ENCODE measurements at places on chromosomes 13 and 19. TPM values are rescaled to one million over a fixed set of nuclear protein-coding genes. Genes with fewer than 3 reads are reported as not detected.

KLK12 gene
- not detected for polyA plus RNA-seq

ZNF805 gene
- 0.88 TPM for polyA plus RNA-seq

ZNF229 gene
- 2.6 TPM for polyA plus RNA-seq

CYP4F12 gene
- polyA plus RNA-seq: 1.7 TPM

ZNF439 gene
- 15.4 TPM for polyA plus RNA-seq

LHB gene
- polyA plus RNA-seq: not detected

ANKRD24 gene
- 0.66 TPM for polyA plus RNA-seq

LGALS14 gene
- not detected for polyA plus RNA-seq

DNA sequence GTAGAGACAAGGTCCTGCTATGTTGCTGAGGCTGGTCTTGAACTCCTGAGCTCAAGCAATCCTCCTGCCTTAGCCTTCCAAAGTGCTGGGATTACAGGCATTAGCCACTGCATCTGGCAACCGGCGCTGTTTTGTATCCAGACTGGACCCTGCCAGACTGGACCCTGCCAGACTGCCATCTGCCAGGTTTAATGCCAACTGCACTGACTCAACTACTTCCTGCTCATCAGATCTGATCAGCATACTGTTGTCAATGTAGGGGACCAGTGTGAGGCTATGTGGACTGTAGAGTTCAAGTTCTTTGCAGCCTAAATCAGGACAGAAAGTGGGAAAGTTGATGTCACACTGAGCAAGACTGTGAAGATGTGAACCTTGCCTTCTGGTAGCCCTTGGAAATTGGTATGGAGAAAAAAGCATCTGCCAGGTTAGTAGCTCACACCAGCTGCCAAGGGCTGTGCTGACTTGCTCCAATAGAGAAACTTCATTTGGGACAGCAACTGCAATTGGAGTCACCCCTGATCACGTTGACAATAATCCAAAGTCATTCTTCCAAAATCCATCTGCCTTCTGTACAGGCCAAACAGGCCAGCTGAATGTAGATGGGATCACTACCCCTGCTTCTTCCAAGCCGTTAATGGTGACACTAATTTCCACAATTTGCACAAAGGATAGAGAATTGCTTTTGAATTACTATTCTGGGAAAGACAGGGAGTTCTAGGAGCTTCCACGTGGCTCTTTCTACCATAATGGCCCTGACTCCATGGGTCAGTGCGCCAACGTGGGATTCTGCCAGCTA lies 36.8 kb upstream of the ATP1A3 start:
- DNase-seq: no peak

- DNase-seq: no peak
Observed at GRCh38 chr13:81697826-81698225, 1356.9 kb upstream of the SPRY2 start.

GRCh38 chr13:87535911-87536310 lies 135.3 kb upstream of the SLITRK5 start:
- no peak for DNase-seq

DNA sequence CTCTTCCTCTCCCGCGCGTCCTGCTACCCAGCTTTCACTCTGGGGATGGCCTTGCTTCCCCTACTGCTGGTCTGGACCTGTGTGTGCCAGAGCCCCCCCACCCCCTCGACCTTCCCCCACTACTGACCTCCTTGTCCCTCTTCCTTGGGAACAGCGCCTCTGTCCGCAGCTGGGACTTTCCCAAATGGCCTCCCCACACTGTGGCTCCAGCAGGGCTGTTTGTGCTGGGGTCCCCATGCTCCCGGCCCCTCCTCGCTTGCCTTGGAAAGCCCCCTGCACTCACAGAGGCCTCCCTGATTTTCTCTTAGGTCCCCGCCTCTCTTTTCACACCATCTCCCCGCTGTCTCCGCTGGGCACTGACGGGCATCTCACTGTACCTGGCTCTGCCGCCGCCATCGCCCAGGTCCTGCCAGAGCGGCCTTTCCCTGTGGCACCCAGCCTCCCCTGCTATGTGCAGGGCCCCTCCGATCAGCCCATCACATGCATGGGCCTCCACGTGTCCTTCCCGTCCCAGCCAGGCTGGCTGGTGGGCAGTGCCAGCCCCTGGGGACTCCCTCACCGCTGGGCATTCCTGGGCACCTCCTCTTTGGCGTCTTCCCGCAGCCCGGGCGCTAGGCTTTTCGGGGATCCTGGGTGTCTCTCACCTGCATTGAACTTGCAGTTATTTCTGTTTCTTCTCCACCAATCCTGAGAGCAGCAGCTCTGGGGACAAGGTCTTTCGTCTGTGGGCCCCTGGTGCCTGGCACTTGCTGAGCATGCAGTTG lies 118.7 kb downstream of the ATP11A start:
- DNase-seq: no peak

GRCh38 chr13:87120476-87120875 lies 550.7 kb upstream of the SLITRK5 start:
- no peak for DNase-seq

- DNase-seq: no peak
Observed at GRCh38 chr19:5472286-5472685, 17.1 kb downstream of the ZNRF4 start.

DNA sequence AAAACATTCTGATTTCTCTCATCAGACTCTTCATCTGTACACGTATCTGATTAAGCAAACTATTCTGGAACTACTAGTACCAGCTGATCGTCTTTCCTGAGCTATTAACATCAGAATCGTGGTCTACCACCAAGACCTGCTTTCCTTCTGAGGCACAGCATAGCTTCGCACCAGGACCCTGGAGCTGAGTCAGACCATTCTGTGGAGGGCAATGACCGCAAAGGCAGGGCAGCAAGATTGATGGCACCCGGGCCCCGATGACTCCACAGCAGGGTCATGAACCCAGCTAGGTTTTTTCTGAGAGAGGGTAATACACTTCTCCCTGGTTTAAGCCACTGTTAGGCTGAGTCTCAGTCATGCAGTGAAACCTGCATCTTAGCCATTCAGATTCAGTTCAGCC lies 158.7 kb upstream of the GPR12 start:
- no peak for DNase-seq

DNA sequence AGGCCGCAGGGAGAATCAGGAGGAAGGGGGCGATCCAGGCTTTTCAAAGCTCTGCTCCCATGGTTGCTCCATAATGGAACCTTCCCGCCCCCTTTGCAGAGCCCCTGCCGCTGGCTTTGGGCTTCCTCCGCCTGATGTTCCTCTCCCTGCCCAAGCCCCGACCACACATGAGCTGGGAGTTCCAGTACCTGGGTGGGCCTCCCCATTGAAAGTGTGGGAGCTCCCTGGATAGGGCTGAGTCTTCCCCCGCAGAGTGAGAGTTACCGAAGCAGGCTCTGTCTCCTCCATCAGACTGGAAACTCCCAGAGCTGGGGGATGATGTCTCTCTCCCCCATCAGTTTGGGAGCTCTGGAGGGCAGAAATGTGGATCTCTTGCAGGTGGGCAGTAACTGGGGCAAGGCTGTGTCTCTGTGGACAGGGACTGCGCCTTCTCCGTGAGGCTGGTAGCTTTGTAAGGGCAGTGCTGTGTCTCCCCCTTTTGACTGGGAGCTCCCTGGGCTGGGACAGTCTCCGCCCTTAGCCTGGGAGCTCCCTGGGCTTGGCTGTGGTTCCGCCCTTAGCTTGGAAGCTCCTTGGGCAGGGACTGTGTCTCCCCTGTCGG lies 722 bp downstream of the DCAF15 start:
- DNase-seq: no peak

GRCh38 chr19:38514812-38515633 lies 81.5 kb downstream of the RYR1 start:
- peak; percentile 32 for DNase-seq

DNA sequence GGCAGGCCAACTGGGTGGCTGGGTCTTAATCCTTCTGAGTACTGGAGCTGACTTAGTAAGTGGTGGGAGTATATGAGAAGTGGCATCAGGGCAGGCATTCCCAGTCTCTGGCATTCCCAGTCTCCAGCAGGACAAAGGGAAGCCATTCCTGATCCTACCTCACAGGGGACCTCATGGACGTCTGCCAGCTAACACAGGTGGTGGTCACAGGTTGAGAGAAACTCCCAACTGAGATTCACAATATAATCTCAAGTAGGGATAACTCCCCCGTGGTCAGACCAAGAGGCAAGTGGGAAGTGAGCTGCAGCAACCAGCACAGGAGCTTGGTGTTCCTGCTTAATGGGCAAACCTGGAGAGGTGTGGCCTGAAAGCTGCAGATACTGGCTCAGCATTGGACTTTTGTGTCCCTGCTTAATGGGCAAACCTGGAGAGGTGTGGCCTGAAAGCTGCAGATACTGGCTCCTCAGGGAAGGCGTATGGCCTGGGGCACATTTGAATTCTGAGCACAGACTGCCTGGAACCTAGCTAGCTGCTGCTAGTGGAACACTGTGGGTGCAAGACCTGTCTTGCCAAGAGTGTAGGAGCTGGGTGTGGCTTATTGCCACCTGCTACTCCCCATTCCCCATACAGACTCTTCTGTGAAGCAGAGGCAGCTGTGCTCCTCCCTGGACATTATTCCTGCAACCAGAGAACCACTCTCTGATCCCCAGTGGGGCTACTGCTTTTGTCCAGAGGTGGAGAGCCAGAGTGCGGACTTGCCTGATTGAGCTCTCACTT lies 25.9 kb upstream of the OR10H2 start:
- no peak for DNase-seq

DNA sequence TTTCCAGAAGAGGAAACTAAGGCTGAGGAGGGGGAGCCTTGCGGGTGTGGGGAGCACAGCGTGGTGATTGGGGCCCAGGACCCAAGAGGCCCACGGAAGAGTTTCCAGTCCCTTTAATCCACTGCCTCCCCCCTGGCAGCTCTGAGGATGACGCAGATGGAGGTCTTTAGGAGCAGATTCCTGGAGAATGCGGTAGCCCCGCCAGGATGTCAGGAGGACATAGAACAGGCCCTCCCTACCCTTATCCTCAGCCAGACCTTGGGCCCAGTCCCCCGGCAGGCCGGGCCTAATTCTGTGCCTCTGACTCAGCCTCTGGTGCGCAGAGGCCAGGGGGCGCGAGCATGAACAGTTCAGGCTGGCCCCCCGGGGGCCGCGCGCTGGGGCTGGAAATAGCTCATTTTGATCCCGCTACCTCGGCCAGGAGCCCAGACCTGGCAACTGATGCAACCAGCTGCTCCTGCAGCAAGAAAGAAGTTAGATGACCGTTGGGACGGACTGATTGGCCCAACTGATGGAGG lies 461 bp upstream of the HSPB6 start:
- DNase-seq: peak; percentile 90
